Activated naive CD4-positive, alpha-beta T cell (primary cell): ENCODE measurements at places on chromosomes 7 and 10.

DNA sequence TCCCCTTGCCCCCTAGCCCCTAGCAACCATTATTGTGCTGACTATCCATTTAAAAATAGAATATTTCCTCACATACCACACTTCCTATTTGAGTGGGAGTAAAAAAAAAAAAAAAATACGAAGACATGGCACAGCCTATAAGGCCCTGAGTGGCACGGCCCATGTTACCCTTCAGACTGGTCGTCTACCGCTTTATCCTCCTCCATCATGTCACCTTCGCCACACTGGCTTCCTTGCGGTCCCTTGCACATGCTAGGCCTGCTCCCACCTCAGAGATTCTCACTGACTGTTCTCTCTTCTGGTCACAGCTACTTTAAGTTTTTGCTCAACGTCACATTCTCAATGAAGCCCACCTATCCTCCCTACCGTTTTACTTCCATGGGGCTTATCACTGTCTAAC, 130.3 kb downstream of the ATE1 start:
- no peak for DNase-seq

DNA sequence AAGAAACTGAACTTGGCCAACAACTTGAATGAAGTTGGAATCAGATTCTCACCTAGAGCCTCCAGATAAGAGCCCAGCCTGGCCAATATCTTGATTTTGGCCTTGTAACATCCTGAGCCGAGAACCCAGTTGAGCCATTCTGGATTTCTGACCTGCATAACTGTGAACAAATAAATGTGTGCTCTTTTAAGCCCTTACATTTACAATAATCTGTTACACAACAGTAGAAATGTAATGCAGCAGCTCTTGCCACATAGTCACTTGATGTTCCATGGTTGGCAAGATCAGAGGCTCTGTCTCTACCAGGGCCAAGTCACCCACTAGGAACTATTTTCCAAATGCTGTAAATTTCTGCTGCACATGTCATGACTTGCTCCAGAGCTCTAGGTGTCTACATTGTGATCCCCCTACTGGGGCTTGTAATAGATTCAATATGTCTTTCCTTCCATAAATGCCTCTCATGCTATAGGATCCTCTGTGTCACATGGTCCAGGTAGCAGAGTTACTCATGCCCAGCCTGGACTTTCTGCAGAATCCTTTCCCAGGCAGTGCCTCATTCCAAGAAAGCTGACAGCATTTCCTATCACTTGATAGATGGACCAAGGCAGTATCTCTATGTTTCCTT, 11.4 kb upstream of the RBM20 start:
- DNase-seq: no peak

DNA sequence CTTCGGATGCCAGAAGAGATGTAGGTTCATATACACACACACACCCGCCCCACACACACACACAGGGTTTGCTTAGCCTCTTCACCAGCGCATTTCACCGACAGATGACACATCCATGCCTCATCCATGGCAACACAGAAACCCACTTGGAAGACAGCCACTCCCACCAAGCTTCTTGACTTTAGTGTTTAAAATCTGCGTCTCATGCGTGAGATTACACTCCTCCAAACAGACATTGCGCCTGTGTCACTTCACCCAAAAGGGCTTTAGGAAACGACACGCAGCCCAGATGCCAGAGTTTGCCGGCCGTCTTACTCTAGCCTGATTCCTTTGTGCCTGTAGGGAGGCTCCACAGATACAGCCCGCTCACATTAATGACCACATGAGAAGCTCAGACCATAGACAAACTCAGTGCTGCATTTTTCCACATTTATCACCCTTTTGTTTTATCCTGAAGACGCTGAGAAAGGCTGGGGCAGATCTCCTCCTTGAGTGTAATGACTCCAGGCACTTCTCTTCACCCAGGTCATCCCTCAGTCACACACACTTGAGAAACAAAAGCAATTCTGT, 73.8 kb downstream of the DIP2C start:
- DNase-seq: no peak

DNA sequence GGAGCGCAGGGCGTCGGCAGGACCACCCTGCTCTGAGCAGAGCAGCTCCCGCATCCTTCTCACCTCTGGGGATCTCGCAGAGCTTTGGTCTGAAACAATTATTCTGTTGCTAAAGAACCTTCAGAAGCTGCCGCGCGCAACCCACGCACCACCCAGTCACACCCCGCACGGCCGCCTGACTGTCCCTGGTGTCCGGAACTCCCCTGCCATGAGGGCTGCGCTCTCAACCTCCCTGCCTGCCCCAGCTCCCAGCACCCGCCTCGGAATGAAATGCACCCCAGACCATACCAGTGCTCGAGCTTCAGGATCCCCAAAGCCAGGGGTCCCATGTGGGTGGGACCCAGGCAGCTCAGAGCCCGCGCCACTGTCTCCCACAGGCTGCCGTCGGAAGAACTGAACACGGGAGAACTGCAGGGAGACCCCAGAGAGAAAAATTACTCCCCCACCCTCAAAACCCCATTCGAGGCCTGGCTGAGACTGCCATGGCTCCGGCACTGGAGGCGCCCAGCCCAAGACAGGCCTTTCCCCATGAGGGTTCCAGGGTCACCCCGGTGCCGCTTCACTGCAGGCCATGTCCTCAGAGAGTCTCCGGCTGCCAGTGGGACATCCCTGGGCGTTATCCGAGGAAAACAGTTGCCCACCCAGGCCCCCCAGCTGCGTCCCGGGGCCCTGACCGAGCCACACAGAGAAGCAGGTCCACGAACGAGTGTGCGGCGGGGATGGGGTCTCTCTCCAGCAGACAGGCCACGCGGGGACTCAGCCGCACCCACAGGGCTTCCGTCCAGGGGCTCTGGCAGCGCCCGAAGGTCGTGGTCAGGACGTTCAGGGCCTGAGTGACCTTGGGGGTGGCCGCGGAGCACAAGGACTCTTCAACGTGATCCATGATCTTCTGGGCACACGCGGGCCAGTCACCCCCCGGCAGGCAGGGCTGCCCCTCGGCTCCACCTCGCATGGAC, 12.1 kb downstream of the BRAT1 start:
- DNase-seq: no peak

DNA sequence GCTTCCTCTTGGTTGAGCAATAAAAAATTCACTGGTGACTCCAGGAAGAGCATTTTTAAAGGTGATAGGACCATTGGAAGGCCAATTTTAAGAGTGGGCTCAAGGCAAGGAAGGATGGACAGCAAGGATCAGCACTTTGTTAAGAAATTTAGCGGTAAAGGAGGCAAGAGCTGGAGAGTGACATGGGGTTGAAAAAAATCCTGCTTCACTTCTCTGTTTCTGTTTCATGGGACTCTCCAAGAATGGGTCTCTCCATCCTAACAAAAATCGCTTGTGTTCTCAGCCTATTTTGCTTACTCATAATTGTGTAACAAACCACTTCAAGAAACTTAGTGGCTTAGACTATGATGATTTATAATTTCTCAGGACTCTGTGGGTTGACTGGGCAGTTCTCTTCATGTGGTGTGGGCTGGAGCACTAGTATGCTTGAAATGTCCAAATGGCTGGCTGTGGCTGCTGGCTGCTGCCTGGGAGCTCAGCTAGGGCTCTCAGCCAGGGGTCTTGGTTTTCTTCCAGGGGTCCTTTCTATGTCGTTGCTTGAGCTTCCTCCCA, 59.8 kb upstream of the ZNRF2 start:
- no peak for DNase-seq

DNA sequence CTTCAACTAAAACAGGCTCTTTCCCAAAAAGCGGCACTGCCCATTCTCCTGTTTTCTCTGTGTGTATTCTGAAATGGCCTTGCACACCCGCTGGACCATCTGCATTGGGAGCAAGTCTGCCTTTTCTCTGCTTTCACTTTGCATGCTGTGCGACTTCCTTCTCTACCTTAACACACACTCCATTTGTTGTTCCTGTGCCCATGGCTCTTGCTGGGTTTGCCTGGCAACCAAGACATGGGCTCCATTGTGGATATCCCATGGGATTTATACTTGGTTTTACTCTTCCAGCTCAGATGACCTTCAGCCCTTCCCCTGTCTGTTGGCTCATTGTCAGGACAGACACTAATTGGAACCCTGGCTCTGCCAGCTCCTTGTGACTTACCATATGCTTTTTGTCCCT, 465.3 kb downstream of the REEP3 start:
- no peak for DNase-seq

DNA sequence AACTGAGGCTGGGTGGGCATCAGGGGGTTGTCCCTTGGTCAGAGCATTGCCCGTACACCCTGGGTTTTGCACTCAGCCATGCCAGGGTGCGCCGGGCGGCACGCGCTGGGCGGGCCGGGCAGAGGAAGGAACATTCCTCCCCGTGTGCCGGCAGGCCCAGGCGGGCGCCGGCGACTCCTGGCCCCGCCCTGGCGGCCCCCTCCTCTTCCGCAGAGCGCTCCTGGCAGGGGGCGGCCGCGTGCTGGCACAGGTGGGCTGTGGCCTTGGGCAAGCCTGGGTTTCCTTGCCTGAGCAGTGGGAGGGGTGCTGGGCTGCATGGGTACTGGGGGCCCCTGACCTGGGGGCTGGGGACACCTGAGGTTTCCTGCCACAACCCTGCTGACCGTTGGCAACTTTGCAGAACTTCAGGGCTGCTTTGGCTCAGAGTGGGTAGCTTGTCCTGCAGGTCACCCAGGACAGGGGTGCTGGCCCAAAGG, 3.9 kb downstream of the LFNG start:
- no peak for DNase-seq
